ENCODE measurements at places on chromosomes 1 and 21. TPM values are rescaled to one million over a fixed set of nuclear protein-coding genes. Genes with fewer than 3 reads are reported as not detected.

CFHR2 gene
- total RNA-seq, result 35.6 TPM

- peak; percentile 66 for DNase-seq
Measured at GRCh38 chr1:92485381-92486250, 1.1 kb downstream of the GFI1 start.

DNA sequence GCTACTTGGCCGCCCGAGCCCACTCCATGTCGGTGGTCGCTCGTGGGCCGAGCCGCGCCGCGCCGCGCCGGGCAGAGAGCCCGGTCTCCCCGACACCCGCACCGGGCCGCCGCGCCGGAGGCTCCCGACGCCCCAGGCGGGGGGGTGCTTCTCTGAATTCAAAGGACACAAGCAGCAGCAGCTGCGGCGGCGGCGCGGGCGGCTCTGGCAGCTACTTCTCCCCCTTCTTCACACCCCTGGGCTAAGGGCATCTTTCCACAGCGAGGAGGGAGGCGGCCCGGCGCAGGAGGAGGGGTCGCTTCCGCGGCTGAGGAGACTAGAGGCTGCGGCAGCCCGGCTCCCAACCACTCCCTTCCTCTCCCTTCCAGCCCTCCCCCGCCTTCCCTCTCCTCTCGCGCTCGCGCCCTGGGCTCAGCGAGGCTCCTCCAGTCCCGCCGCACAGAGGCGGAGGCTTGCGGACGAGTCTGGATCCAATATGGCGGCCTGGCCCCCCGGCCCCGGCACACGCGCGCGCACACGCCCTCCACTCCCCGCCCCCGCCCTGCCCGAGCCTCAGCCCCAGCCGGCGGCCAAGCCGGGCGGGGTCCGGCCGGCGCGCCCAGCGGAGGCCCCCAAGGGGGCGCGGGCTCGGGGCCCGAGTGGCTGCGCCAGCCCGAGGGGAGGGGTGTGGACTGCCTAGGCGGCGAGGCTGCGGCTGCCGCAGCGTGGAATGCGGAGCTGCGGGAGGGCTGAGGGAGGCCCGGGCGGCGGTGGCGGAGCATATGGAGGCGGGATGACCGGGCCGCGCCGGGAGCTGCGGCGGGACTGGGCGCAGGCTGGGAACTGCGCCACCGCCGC is at the start of gene CDC42BPA:
Gene CDC42BPA (minus strand): TSS at position 477 of the 837 bp plus-strand sequence. CDS start 1,310 bp downstream, outside the sequence.
- DNase-seq, result peak; percentile 94

GRCh38 chr1:244735876-244736561 is 83.1 kb downstream of the DESI2 start:
- DNase-seq, result no peak

DNA sequence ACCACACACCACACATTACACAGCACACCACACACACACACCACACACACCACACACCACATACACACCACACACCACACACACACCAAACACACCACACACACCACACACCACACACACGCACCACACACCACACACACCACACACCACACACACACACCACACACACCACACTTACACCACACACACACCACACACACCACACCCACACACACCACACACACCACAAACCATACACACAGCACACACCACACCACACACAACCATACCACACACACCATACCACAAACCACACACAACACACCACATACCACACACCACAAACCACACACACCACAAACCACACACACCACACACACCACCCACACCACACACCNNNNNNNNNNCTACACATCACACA is 40.9 kb upstream of the SIK1 start:
- no peak for DNase-seq

DNA sequence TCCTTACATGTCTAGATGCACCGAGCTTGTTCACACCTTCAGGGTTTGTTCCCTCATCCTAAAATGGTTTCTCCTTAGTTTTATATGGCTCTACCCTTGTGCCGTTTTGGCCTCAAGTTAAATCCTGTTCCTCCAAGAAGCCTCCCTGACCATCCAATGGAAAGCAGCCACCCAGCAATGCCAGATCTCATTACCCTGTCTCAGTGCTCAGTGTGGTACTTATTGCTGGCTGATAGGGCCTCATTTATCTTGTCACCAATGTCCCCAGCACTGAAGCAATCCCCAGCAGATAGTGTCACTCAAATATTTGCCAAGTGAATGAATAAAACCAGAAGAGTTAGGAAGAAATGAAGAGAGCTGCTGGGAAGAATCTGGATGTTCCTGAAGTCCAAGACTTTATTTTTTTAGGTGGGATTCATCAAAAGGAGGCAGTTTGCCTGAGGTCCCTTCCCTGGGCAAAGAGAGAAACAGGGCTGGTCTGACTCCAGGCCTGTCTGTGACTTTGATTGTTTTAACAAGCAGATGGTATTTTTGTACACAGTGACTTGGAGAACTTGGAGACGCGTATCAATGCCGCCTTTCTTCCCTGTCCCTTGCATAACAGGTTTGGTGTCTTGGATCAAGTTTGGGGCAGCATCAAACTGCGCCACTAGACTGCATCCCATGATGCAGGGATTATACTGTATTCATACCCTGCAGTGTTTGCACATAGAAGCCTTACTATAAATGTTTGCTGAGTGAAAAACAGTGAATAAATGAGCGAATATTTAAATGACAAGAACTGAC is 221.2 kb downstream of the DISC1 start:
- DNase-seq, result no peak

ADCY10 gene
- total RNA-seq, result 0.93 TPM

GRCh38 chr1:181112071-181112929 is 23.8 kb downstream of the IER5 start:
- peak; percentile 86 for DNase-seq

- DNase-seq, result no peak
Measured at GRCh38 chr1:2644171-2644570, 11.4 kb upstream of the MMEL1 start.

DNA sequence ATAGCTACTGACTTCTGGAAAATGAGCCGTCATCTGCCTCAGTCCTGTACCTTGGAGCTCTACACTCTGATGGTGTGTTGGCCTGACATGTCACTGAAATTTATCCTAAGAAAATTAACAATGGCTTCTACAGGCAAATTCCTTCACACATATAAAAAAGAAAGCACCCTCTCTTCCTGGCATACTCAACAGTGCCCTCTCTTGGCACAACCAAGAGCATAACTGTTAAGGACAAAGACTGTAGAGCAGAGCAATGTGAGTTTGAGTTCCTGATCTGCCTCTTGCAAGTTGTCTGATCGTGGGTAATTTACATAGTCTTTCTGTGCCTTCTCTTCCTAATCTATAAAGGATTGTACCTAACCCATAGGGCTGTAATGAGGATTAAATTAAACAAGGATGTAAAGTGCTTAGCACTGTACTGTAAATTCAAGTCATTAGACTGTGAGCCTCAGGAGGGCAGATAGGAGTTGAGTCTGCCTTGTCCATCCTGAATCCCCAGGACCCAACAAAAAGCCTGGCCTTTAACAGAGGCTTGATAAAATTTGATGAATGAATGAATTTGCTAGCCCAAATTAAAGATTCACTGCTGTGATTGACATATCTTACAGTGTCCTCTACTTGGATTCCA is 83.5 kb downstream of the SYF2 start:
- no peak for DNase-seq

DNA sequence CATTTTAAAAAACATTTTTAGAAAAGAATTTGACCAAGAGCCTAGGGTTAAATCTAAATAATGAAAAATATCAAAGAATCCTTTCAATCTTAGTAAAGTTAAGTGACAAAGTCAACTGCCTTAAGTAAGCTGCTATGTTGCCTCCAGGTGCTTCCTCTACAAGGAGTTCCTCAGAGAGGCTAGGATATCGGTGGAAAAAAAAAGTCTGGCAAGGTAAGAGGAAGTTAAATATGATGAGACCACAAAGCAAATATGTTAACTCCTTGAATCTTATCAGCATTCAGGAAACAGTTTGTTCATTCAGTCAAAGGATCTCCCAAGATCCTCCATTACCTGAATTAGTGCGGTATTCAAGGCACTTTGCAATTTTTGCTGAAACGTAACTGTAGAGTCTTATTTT is 563.5 kb downstream of the PTPRC start:
- DNase-seq, result peak; percentile 9

SPRR3 gene
- total RNA-seq, result not detected

ADAM30 gene
- total RNA-seq, result not detected

- no peak for DNase-seq
Measured at GRCh38 chr21:32523988-32524719, 61.2 kb downstream of the TCP10L start.

GRCh38 chr1:224358237-224358636 is 1.6 kb downstream of the CNIH4 start:
- no peak for DNase-seq

GRCh38 chr1:111481387-111482221 is 7.8 kb downstream of the C1orf162 start:
- DNase-seq, result peak; percentile 86

GRCh38 chr21:32726839-32727686 is 750 bp downstream of the SYNJ1 start:
- peak; percentile 46 for DNase-seq

TMEM125 gene
- total RNA-seq, result 28.7 TPM

Data from hepatocyte (in vitro differentiated cells).